Fibroblast of the aortic adventitia (primary cell): ENCODE measurements at places on chromosomes 6 and 20. TPM values are rescaled to one million over a fixed set of nuclear protein-coding genes. Genes with fewer than 3 reads are reported as not detected.
A peak's percentile ranks its signal among the peaks of the same experiment; 100 is the strongest.

The GTSF1L gene
- not detected in 2 replicates for total RNA-seq

GRCh38 chr20:42650191-42650746, 539.4 kb downstream of the PTPRT start:
- no peak for DNase-seq

DNA sequence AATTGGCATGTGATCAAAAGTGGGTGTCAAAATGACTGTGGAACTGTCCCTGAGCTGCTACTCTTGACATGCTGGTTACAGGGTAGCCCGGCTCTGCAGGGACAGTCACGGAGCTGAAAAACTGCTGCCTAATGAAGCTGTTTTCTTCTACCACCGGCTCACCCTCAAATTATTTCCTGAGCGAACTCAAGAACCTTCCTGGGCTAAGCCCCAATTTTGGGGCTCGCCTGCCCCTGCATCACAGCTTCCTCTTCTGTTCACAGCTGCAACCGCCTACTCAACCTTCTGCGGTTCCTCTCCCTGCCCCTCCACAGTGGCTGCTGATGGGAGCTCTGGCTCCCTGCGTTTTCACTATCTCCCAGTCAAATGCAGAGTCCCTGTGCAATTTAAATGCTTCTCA, 110.8 kb upstream of the MLN start:
- no peak for DNase-seq

The LCA5 gene
- 7.4 and 12.1 TPM in 2 replicates for total RNA-seq

DNA sequence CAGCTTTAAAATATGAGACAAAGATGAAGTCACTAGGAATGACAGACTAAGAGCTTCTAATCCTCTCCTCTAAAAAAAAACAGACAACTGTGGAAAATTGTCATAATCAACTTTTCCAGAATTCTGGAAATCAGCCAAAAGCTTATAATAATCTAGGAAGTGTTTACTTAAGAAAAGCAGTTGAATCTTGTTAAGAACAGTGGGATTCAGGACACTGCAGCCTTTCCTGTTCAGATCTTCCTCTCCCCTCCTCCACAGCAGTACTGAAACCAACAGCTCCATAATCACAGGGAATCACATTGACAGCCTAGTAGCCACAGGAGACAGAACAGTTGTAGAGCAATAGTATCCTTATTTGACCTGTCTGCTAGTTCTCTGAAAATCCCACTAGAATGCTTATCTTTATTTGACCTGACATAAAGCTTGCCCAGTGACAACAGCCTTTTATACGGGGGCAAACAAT, 41.6 kb downstream of the IBTK start:
- peak; percentile 5 for DNase-seq

GRCh38 chr6:14365393-14365792, 247.8 kb downstream of the CD83 start:
- DNase-seq: peak; percentile 29

GRCh38 chr6:89037141-89037900, 43.2 kb upstream of the PNRC1 start:
- DNase-seq: peak; percentile 40

DNA sequence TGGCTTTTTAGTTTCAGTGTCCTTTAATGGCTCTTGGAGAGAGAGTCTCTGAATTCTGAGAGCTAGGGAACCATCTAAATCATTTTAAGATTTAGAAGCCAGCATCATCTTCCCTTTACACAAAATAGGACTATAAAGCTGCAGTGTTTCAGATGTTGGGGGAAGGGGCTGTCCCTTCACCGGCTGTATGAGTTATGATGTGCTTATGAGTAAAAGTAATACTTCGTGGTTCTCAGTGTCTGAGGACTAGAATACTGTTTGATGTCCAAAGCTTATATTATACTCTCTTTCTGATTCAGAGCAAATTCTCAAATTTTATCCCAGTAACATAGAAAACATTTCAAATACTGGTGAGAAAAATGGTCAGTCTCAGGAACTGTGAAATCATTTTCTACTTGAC, 63.5 kb upstream of the FAM8A1 start:
- DNase-seq: no peak

The PPP1R14C gene
- 2.1 TPM in 1 of 2 replicates, not detected in the other for total RNA-seq

The NINL gene
- 6.5 and 31.0 TPM in 2 replicates for total RNA-seq

The LGSN gene
- not detected in 2 replicates for total RNA-seq

GRCh38 chr6:130970839-130971410, 92.1 kb downstream of the EPB41L2 start:
- no peak for DNase-seq

- peak; percentile 12 for DNase-seq
Measured at GRCh38 chr20:23596579-23597250, 9.0 kb downstream of the CST9 start.

The RSPH4A gene
- 0.54 and 0.82 TPM in 2 replicates for total RNA-seq

DNA sequence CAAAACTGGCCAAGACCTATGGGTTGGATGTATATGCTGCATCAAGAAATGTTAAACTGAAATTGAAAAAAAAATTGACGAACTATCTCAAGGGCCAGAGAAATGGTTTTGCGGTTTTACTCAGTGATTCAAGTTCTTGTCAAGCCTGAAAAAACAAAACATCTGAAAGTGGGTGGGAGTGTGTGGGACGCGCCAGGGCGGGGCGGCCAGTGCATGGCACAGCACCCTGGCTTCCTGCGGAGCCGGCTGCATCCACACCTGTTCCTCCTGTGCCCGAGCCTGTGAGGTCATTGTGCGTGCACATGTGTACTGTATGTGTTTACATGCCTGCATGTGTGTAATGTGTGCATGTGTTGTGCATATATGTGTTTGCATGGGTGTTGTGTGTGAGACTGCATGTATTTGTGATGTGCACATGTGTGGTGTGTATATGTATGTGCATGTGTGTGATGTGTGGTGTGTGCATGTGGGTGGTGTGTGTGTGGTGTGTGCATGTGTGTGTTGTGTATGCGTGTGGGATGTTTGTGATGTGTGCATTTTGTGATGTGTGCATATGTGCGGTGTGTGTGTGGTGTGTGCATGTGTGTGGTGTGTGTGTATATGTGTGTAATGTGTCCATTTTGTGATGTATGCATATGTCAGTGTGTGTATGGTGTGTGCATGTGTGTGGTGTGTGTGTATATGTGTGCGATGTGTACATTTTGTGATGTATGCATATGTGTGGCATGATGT, 59.8 kb downstream of the CDH4 start:
- no peak for DNase-seq

DNA sequence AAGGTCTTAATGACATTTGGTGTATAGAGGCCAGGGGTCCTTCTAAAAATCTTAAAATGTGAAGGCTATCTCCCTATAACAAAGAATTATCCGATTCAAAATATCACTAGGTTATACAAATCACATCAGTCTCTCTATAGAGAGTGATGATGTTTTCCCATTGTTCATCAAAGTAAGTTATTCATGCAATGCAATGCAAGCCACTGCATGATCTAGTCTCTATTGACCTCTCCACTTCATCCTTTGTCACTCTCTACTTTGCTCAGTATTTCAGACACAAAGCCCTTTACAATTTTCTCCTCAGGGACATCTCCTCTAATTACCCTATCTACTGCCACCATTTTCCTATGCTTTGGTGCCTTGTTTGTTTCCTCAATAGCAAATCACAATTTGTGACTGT, 628.0 kb downstream of the HTR1B start:
- no peak for DNase-seq
